ENCODE measurements at places on chromosomes 3 and 15. TPM values are rescaled to one million over a fixed set of nuclear protein-coding genes. Genes with fewer than 3 reads are reported as not detected.

DNA sequence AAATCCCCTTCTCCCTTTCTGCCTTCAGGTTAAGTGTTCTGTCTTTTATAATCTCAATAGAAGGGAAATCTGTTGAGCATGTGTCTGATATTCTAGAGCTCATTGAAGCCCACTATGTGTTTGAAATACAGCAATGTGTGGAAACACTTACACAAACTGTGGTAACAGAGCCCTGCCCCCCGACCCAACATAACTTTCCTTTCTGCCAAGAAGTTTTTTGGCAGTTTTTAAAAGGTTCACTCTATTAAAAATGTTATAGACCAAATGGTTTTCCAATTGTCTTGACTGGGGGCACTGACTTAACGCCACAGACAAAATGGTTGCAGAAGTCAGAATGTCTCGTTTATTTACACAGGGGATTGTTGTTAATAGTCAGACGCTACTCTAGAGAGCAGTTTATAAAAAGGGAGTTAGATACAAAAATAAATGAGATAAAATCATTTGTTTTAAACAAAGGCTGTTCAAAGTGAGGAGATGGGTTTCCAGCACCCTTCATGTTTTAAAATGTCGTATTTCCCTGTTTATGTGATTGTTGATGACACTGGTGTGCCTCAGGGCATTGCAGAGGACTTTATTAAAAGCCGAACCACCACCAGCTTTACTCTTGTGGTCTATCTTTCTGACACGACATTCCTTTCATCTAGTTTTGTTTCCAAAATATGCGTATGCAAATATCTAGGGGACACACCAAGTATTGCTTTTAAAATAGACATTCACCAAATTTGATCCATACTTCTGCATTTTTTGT is 26.7 kb upstream of the GREM1 start:
- no peaks in the 10 kb centered on the region for H3K4me1 ChIP-seq
- H3K36me3 ChIP-seq: no peaks in the 10 kb centered on the region
- H3K27me3 ChIP-seq: no peaks in the 10 kb centered on the region
- no peak overlapping the region for H3K27ac ChIP-seq
- no peak overlapping the region for H3K4me3 ChIP-seq

Gene MKRN3
- 10.1 TPM for total RNA-seq

- DNase-seq: no peak
- H3K4me3 ChIP-seq: no peak overlapping the region
- no peak overlapping the region for H3K27ac ChIP-seq
- no peaks in the 10 kb centered on the region for H3K36me3 ChIP-seq
Observed at GRCh38 chr3:73321286-73321999, 260.0 kb downstream of the EBLN2 start.

DNA sequence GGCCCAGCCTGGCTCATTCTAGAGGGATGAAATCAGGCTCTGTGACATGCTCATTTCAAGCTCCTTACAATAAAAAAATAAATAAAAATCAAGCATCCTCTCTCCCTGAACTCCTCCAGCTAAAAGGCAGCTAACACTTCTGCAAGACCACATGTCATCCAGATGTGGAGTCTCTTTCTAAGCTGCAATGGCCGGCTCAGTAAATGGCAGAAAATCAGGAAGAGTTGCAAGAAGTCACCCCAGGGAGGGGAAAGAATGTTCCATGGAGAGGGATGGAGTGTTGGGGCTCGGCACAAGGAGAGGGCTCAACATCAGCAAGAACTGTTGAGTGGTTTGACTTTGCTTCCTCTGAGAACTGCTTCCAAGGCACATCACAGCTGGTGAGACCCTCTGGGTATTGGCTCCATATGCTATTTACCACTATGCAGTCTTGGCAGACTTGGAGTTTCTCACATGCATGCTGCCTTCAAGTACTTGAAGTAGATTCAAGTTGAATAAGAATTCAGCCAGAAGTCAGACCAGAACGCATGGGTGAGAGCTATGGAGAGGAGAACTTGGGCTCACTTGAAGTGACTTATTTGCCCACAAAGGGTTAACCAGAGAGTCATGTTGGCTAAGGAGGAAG is 689.0 kb downstream of the NTRK3 start:
- H3K27me3 ChIP-seq: no peaks in the 10 kb centered on the region
- H3K36me3 ChIP-seq: no peaks in the 10 kb centered on the region
- H3K4me1 ChIP-seq: no peaks in the 10 kb centered on the region
- no peak overlapping the region for H3K27ac ChIP-seq
- no peak overlapping the region for H3K4me3 ChIP-seq

DNA sequence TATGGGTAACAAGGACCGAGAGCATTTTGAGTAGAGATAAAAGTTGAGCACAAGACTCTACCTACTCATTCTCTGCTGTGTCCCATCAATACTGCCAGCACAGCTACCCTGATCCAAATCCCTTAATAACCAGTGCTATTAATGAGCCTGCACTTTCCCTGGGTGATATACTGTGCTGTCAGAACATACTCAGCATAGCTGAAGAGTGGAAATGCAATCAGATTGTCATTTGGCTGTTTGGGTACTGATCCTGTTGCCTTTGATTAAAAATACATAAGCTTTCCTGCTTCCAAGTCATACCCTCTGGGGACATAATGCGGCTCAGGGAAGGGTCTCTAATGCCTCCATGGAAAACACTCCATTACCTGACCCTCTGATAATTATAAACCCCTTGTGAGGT is 917.5 kb downstream of the SQOR start:
- no peak overlapping the region for H3K27ac ChIP-seq
- H3K36me3 ChIP-seq: no peaks in the 10 kb centered on the region
- DNase-seq: no peak
- H3K4me1 ChIP-seq: no peaks in the 10 kb centered on the region
- no peak overlapping the region for H3K4me3 ChIP-seq

GRCh38 chr3:171133337-171133736 is 106.8 kb upstream of the SLC2A2 start:
- no peak for DNase-seq
- no peaks in the 10 kb centered on the region for H3K27me3 ChIP-seq
- no peak overlapping the region for H3K27ac ChIP-seq
- no peak overlapping the region for H3K4me3 ChIP-seq

Gene FEZF2
- total RNA-seq: not detected

DNA sequence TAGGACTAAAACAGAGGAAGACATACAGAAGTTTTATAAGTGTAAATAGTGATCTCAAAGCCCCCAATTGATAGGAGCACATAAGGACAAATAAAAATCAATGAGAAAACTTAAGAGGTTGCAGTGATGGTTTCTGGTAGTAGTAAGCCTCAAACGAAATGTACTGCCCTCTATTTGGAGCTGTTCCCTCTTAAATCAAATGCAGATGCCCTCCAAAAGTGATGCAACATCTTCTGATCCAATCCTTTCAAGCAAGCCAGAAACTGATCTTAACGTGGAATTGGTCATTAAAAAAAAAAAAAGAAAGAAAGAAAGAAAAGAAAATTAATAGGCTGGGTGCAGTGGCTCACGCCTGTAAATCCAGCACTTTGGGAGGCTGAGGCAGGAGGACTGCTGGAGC is 259.3 kb downstream of the ZBTB20 start:
- H3K4me1 ChIP-seq: no peaks in the 10 kb centered on the region
- no peaks in the 10 kb centered on the region for H3K27me3 ChIP-seq
- no peak overlapping the region for H3K27ac ChIP-seq
- H3K4me3 ChIP-seq: no peak overlapping the region

Gene ACTC1
- total RNA-seq: not detected

Gene ST8SIA2
- not detected for total RNA-seq

DNA sequence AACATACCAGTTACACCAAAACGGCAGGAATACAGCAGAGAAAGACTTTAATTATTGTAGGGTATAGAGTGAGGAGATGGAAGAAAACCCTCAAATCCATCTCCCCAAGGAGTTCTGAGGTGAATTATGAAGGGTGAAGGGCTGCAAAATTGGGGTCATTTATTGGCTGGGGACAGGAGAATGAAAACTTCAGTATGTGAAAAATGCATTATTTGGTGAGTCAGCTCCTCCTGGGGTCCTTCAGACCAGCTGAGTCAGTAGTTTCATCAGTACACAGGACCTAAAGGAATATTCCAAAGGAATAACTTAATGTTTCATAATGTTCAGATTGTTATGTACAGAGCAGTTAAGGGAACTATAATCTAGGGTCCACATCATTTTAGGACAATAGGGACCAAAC is 566.0 kb downstream of the GBE1 start:
- H3K4me3 ChIP-seq: no peak overlapping the region
- no peaks in the 10 kb centered on the region for H3K27me3 ChIP-seq
- H3K4me1 ChIP-seq: no peaks in the 10 kb centered on the region
- H3K27ac ChIP-seq: no peak overlapping the region

DNA sequence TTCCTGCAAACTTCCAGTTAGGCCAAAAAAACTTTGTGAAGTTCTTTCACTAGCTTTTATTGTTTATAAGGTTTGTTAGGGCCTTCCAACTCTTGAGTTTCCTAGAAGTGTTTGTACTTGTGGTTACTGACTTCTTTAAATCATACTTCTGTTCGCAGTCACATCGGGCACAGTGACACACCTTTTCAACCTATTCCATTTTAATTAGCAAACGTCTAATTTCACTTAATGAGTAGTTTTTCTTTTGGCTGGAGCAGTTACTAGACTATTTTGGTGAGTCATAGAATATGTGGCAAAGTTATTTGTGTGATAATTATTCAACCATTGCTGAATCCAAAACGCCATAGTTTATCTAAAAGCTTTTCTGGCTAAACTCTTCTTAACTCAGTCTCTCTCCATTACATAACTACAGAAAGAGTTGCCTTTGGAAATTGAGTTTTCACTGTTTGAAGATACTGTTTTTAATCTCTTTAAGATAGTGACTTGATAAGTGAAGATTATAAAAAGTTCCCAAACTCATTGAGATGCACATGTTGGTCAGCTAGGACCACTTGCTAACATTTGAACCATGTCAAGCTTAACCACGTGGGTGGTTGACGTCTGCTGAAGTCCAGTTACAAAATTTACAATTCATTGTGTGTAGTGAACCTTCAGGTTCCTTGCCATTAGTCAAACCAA is 21.5 kb downstream of the CNOT10 start:
- H3K4me1 ChIP-seq: no peaks in the 10 kb centered on the region
- peaks cover 6% of the 10 kb centered on the region for H3K36me3 ChIP-seq
- H3K27me3 ChIP-seq: no peaks in the 10 kb centered on the region
- no peak overlapping the region for H3K4me3 ChIP-seq
- H3K27ac ChIP-seq: no peak overlapping the region

Gene ZSCAN29
- total RNA-seq: 27.3 TPM

Gene ARRDC4
- total RNA-seq: 19.6 TPM
